ENCODE measurements at places on chromosomes 5 and 9.

DNA sequence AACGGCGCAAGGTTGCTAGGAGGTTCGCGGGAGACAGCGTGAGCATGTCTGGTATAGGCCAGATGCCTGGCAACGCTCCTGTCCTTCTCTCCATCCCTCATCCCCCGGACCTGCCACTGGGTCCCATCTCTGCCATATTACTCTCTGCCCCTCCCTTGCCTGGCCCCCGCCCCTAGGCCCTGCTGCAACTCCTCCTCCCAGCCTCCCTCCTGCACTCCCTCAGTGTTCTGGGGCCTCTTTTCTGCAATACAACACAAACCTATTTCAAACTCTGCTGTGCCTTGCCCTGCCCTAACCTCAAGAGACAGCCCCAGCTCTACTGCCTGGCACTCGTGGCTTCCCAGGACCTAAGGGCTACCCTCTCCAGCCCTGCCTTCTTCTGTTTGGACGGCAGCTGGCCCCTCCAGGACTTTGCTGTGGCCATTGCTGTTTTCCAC lies 8.9 kb upstream of the DBN1 start:
- no peak for DNase-seq

GRCh38 chr9:76985581-76985980 lies 33.9 kb upstream of the FOXB2 start:
- no peak for DNase-seq

DNA sequence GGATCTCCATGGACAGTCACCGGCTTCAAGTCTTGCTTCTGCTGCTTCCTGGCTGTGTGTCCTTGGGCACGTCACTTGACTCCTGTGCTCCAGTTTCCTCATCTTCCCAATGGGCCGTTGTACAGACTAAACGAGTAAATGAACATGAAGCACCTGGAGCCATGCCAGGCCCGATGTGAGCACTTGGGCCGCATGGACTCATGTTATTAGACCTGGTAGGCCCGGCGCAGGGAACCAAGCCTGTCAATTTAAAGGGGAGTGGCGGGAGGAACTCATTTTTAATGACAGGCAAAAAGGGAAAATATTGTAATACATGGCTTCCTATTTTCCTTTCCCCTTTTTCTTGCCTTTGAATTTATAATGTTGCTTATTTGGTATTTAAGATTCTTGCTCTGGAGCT lies 47.5 kb downstream of the TENT4A start:
- DNase-seq = no peak

DNA sequence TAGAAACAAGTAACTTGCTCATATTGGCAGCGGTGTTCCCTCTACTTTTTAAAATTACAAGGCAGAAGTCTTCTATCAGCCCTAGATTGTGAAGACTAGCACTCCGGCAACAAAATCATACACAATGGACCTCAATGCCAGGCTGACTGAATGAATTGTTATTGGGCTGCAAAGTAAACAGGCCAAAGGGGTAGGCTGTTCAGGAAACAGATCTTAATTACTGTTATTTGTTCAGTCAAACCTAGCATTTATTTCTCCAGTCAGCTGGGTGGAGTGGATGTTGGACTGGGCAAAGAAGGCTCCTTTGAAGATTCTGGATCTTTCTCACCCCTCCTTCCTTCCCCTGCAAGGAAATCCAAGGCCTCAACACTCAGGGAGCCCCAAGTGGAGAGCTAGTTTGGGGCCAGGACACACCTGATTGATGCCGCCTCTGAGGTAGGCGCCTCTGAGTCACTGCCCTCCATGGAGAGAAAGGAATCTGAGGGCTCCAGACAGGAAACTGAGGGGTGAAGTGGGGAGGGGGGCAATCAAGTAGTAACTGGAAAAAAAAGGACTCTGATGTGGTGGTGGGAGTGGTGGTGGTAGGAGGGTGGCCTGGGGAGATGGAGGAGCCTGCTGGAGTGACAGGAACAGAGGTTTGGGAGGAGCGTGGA lies 35.5 kb downstream of the SERINC5 start:
- DNase-seq = no peak

GRCh38 chr9:112921549-112921948 lies 30.9 kb upstream of the SLC46A2 start:
- DNase-seq = no peak

DNA sequence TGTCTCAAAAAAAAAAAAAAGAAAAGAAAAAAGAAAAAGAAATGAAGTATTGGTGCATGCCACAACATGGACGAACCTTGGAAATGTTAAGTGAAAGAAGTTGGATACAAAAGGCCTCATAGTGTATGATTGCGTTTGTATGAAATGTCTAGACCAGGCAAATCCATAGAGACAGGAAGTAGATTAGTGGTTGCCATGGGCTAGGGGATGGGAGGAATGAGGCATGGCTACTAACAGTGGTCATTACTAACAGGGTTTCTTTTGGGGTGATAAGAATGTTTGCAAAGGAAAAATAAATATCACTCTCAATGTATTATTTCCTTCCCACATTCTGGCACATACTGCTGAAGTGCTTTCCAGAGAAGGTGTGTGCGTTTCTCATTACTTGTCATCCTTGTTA lies 44.1 kb downstream of the UGCG start:
- DNase-seq = no peak

GRCh38 chr5:114477816-114478334 lies 116.0 kb downstream of the KCNN2 start:
- DNase-seq = no peak

DNA sequence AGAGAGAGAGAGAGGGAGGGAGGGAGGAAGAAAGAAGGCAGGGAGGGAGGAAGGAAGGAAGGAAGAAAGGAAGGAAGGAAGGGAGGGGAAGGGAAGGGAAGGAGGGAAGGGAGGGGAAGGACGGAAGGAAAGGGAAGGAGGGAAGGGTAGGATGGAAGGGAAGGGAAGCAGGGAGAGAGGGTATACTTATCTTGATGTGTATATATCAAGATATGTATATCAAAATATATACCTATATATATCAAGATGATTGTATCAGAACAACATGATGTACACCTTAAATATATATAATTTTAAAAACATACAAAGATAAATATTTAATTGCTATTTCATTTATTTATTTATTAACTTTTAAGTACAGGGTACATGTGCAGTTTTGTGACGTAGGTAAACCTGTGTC lies 96.8 kb upstream of the ADAMTS16 start:
- no peak for DNase-seq

DNA sequence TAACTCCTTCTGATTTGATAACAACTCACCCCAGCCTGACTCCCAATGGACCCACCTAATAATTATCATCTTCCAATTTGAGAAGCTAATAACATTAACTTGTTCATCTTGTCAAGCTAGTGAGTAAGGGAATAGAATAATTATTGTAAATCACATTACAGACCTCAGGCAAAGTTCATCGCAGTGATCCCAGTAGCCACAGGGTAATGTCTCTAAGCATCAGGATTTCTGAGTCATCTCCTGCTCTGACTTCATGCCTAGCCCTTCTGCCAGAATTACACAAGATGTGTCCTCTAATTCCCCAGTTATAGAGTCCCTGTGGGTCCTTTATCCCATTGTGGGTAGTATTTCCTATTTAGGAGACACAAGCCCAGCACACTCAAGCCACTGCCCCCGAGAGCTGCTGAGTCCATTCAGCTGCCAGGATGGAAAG lies 365.7 kb downstream of the DEPDC1B start:
- no peak for DNase-seq

DNA sequence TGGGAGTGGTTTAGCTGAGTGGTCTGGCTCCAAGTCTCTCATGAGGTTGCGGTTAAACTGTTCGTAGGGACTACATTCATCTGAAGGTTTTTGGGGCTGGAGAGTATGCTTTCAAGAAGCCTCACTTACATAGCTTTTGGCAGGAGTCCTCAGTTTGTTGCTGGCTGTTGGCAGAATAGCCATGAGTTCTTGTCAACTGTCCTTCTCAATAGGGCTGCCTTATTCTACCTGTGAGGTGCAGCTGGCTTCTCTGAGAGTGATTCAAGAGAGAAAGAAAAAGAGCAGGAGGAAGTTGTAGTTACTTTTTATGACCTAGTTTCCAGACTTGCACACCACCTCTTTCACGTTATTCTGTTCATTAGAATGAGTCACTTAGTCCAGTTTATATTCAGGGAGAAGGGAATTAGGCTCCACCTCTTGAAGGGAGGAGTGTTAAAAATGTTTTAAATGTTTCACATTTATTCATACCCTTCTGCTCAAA lies 33.2 kb downstream of the YTHDC2 start:
- DNase-seq = no peak

- no peak for DNase-seq
Measured at GRCh38 chr5:60896991-60897390, 47.9 kb downstream of the ERCC8 start.
